ENCODE measurements at places on chromosomes 2 and 18. TPM values are rescaled to one million over a fixed set of nuclear protein-coding genes. Genes with fewer than 3 reads are reported as not detected.

CROCC2 gene
- 0.04 TPM for polyA plus RNA-seq

PTPRN gene
- 9.8 TPM for polyA plus RNA-seq

HOXD13 gene
- polyA plus RNA-seq, result 24.7 TPM

RAB6C gene
- not detected for polyA plus RNA-seq

SERPINB4 gene
- polyA plus RNA-seq, result not detected

PCARE gene
- not detected for polyA plus RNA-seq

SP140 gene
- polyA plus RNA-seq, result 0.51 TPM

DUSP19 gene
- polyA plus RNA-seq, result 1.1 TPM

SPC25 gene
- 8.3 TPM for polyA plus RNA-seq

NT5DC4 gene
- 0.79 TPM for polyA plus RNA-seq

GCG gene
- 100 TPM for polyA plus RNA-seq

MALL gene
- 55.7 TPM for polyA plus RNA-seq

HOXD9 gene
- polyA plus RNA-seq, result 3.0 TPM

GALNT14 gene
- polyA plus RNA-seq, result 10.4 TPM

CCDC121 gene
- 5.4 TPM for polyA plus RNA-seq

OSBPL6 gene
- 2.5 TPM for polyA plus RNA-seq

HOXD1 gene
- polyA plus RNA-seq, result not detected

ATG4B gene
- 108 TPM for polyA plus RNA-seq

CAPN13 gene
- 5.9 TPM for polyA plus RNA-seq

All from hepatocyte (in vitro differentiated cells).